ENCODE measurements at places on chromosomes 1 and 21. TPM values are rescaled to one million over a fixed set of nuclear protein-coding genes. Genes with fewer than 3 reads are reported as not detected.

GRCh38 chr1:207291723-207292122 lies 29.8 kb upstream of the CD55 start:
- H3K4me3 ChIP-seq: no peak overlapping the region
- no peak overlapping the region for H3K27ac ChIP-seq
- H3K4me1 ChIP-seq: no peaks in the 10 kb centered on the region
- H3K36me3 ChIP-seq: no peaks in the 10 kb centered on the region
- H3K27me3 ChIP-seq: no peaks in the 10 kb centered on the region

DNA sequence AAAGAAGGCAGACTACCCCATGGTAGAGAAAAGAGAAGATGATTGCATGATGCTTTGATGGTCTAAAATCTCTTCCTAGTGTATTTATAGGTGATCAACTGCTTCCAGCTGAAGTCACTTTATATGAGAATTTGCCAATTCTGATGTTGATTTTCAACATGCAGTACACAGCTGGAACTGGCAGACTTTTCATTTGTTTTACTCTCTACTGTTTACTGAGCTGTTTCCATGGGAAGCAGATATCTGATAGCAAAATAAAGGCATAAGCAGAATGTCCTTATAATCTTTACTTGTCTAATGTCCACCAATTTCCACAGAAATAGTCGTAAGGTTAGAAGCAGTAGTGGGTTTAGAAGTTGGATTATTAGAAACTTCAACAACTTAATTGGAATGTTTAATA lies 74.9 kb downstream of the SYDE2 start:
- H3K27ac ChIP-seq: no peak overlapping the region
- no peak for DNase-seq
- H3K4me1 ChIP-seq: no peaks in the 10 kb centered on the region
- no peak overlapping the region for H3K4me3 ChIP-seq
- H3K27me3 ChIP-seq: no peaks in the 10 kb centered on the region

DNA sequence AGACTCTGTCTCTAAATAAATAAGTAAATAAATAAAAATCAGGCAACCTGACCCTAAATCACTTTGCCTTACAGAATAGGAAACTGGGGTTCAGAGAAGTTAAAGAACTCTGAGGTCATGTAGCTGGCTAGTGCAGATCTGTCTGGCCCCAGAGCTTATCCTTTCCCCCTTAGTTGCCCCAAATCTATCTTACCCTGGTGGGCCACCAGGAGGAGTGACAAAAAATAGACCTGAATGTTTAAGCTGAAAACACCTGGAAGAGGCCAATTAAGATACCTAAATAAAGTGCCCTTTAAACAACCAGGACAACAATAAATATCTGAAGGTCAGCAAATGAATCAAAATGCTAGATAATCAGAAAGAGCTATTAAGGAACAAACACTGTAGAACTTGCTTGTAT lies 59.7 kb downstream of the TEX35 start:
- no peak overlapping the region for H3K4me3 ChIP-seq
- H3K4me1 ChIP-seq: no peaks in the 10 kb centered on the region
- no peak for DNase-seq
- no peaks in the 10 kb centered on the region for H3K36me3 ChIP-seq

DNA sequence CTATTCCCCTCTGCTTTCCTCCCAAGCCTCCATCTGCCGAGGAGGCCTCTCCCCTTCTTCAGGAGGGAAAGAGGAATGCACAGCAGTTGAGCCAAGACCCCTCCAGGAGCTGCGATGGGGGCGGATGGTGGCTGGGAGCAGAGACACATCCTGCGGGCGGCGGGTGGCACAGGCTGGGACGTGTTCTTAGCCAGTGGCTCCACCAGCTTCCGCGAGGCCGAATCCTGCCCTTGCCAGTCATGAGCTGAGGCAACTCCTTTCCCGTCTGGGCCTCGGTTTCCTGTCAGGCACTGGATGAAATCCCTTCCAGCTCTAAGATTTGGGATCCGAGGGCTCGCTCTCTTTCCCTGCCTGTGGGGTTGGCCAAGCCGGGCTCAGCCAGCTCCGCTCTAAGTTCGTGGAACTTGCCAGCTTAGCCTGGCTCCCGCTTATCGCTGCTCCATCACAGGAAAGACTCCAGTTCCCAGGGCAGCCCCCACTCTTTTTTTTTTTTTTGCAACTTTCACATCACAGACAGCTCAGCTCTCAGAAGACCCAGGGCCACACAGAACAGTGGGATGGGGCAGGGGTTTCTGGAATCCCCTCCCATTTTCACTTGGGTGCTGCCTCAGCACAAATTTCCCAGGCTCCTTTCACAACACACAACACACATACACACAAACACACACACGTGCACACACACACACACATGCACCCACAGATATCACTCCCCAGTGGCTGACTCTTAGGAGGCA lies 506 bp downstream of the MYOM3 start:
- peak; percentile 50 for DNase-seq
- no peak overlapping the region for H3K4me3 ChIP-seq
- H3K36me3 ChIP-seq: no peaks in the 10 kb centered on the region
- no peaks in the 10 kb centered on the region for H3K27me3 ChIP-seq
- H3K27ac ChIP-seq: no peak overlapping the region
- H3K4me1 ChIP-seq: no peaks in the 10 kb centered on the region

GRCh38 chr1:204728045-204728444 lies 42.5 kb upstream of the LRRN2 start:
- no peak overlapping the region for H3K27ac ChIP-seq
- no peak for DNase-seq
- H3K4me1 ChIP-seq: no peaks in the 10 kb centered on the region

GRCh38 chr1:59528900-59529299 lies 232.0 kb downstream of the FGGY start:
- H3K4me3 ChIP-seq: no peak overlapping the region
- H3K27me3 ChIP-seq: no peaks in the 10 kb centered on the region
- DNase-seq: no peak
- H3K4me1 ChIP-seq: no peaks in the 10 kb centered on the region

The C1orf141 gene
- 5.4 TPM for total RNA-seq

GRCh38 chr1:168137515-168137821 lies 738 bp upstream of the GPR161 start:
- H3K27ac ChIP-seq: peak overlapping the region; percentile 86
- no peaks in the 10 kb centered on the region for H3K36me3 ChIP-seq
- peak overlapping the region; percentile 63 for H3K4me3 ChIP-seq

DNA sequence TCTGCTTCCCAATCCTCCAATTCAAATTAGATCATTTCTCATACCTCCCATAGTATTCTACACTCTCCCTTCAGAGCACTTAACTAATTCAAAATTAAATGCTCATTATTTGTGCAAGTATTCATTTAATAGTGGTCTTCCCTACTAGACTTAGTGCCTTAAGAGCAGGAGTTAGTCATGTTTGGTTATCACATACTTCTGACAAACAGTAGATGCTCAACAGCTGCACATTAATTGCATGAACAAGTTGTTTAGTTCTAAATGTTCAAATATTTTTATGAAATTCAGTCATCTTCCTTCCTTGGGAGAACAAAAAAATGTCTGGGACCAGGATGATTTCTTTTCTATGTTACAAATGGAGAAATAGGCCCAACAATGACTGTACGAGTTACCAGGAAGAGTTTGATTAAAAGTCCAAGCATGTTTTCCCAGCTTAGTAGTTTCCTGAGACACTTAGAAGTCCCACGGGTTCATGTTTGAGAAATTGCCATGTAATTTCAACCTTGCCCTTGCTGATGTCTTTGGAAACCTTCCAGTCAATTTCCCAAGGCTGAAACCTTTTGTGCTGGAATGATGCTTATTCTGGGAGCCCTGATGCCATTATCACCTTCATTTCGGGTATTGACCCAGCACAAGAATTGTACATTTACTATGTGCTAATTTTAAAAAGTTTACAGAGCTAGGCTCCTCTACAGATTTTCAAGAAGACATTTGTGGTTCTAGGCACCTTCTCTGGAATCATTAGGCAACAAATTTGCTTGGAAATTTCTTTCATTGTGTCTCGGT lies 437.9 kb upstream of the PLXNA2 start:
- H3K4me1 ChIP-seq: no peaks in the 10 kb centered on the region
- H3K27ac ChIP-seq: no peak overlapping the region
- H3K27me3 ChIP-seq: no peaks in the 10 kb centered on the region
- H3K36me3 ChIP-seq: no peaks in the 10 kb centered on the region

The AKR7A3 gene
- total RNA-seq: 2.6 TPM

DNA sequence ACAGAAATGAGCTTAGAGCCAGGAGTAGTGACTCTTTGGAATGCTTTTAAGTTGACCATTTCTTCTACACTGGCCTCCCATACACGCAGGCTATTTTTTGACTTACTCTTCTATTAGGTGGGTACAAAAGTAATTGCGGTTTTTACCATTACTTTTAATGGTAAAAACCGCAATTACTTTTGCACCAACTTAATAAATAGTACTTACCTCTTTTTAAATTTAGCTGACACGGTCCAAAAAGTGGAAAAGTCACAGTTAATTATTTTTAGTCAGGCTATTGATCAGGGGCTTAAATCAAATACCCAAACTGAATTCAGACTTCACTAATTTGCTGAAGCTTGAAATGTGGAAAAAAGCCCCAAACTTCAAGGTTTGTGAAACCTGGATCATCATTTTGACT lies 138.7 kb downstream of the GRIK1 start:
- H3K27me3 ChIP-seq: no peaks in the 10 kb centered on the region
- no peak overlapping the region for H3K4me3 ChIP-seq
- H3K36me3 ChIP-seq: no peaks in the 10 kb centered on the region

GRCh38 chr1:91609551-91609950 lies 108.9 kb downstream of the CDC7 start:
- no peak overlapping the region for H3K4me3 ChIP-seq
- H3K27ac ChIP-seq: no peak overlapping the region
- H3K36me3 ChIP-seq: no peaks in the 10 kb centered on the region
- H3K4me1 ChIP-seq: no peaks in the 10 kb centered on the region
- DNase-seq: no peak

The RIPPLY3 gene
- 0.34 TPM for total RNA-seq

- H3K27me3 ChIP-seq: no peaks in the 10 kb centered on the region
- no peak for DNase-seq
- no peak overlapping the region for H3K27ac ChIP-seq
- no peaks in the 10 kb centered on the region for H3K4me1 ChIP-seq
Measured at GRCh38 chr21:17454315-17455027, 58.4 kb upstream of the CXADR start.

GRCh38 chr1:109252893-109253802 lies 3.8 kb downstream of the CELSR2 start:
- peak overlapping the region; percentile 60 for H3K27ac ChIP-seq
- H3K4me1 ChIP-seq: no peaks in the 10 kb centered on the region
- no peaks in the 10 kb centered on the region for H3K27me3 ChIP-seq
- no peak overlapping the region for H3K4me3 ChIP-seq
- DNase-seq: peak; percentile 78
